ENCODE measurements at places on chromosomes 4 and X.

GRCh38 chr4:112673076-112673475, 36.1 kb downstream of the LARP7 start:
- no peak for DNase-seq

DNA sequence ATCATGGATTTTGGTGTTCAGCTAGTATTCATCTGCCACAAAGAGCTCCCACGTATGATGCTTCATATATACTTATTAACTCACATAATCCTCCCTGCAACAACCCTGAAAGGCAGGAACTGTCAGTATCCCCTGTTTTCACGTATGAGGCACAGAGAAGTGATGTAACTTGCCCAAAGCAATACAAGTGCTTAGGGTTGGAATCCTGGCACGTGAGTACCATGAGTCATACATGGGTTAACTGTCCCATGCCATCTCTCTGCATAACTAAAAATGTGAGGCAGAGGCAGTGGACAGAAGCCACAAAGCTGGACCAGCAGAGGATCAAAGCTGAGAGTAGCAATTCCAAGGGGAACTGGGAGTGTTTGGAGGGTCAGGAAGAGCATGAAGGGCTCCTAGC, 35.7 kb upstream of the EGFL6 start:
- no peak for DNase-seq

DNA sequence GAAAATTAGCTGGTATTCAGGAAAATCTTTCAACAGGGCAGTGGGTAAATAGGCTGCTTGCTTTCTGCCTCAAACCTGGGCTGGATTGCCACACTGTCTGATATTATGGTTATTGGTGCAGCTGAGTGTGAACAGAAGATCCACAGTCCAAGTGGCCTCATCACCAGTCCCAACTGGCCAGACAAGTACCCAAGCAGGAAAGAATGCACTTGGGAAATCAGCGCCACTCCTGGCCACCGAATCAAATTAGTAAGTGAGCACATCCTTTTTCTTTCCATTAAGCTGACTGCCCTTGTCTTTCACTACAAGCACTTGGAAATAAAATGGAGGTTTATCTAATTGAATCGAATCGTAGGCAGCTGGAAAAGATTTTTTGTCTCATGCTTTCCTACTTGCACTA, 204.7 kb downstream of the TLL1 start:
- no peak for DNase-seq

DNA sequence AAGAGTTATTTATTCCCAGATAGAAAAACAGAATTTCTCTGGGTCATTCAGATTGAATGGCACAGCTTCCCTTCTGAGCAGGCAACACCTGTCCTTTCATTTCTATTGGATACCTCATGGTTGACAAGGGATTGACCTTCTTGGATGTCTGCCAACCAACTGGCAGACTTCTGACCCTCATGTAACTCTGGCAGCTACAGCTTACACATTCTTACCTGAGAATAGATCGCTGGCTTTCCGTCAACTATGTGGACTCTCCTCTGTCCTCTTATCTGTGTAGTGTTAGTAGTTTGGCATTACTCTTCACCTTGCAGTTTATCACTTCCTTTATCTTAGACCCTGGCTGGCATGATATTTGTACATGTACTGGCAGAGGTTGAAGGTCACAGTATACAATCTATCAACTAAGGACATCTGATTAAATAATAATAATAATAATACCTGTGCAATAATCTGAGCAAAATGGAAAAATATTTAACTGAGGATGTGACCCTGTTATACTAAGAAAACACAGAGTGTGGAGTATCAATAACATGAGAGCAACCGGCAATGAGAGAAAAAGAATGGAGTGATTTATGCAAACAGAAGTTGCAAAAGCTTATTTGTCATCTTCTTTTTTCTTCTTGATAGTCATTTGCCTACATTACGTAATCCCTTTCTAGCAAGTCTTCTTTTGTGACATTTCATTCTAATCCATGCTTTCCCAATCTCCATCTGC, 1118.2 kb downstream of the ARAP2 start:
- no peak for DNase-seq

- no peak for DNase-seq
These were observed 12.4 kb downstream of the ZDHHC9 start for GRCh38 chrX:129831091-129831885.

DNA sequence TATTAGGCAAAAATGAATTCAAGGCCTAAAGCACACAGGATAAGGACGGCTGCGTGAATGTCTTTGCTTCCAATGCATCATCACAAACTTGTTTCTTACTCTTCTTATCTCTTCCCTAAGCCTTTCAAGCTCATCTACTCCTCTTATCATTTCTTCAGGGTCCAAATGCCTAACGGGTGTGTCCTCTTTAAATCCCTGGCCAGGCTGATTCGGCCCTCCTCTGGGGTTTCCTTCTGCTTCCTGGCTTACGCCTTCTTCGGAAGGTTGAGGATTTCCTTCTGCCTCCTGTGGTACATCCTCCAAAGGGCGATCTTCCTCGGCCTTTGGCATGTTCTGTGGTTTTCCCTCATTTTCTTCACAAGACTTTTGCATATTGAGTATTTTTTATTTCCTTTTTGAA, 1.3 kb downstream of the TCEAL8 start:
- DNase-seq, result no peak

DNA sequence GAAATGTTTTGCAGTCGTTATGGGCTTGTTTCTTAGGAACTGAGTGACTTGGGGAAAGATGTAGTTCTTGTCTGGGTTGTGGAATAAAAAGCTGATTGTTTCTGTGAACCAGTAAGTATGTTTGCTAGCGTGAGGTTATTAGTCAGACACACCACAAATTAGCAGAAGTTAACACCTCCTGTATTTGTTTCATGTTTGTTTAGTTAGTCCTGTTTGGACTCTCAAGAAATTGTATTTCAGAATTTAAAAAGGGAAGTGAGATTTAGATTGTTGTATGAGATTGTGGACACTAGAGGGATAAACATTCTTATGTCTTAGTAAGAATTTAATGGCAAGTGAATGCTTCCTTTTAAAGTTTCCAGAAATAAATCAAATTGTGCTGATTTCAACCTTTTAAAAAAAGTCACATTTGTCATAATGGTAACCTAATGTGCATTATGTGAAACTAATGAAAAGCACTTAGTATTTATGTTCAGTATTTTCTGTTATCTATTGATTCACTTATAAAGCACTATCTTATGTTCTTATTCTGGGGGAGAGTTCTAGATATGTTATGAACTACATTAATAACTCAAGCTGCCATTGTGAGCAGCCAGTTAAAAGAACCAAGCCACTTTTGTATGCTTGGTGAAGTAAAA, 25.6 kb downstream of the ATP10D start:
- no peak for DNase-seq

- no peak for DNase-seq
These were observed 288.4 kb upstream of the NRK start for GRCh38 chrX:105533951-105534350.

GRCh38 chrX:24676403-24677024, 17.2 kb upstream of the POLA1 start:
- no peak for DNase-seq

DNA sequence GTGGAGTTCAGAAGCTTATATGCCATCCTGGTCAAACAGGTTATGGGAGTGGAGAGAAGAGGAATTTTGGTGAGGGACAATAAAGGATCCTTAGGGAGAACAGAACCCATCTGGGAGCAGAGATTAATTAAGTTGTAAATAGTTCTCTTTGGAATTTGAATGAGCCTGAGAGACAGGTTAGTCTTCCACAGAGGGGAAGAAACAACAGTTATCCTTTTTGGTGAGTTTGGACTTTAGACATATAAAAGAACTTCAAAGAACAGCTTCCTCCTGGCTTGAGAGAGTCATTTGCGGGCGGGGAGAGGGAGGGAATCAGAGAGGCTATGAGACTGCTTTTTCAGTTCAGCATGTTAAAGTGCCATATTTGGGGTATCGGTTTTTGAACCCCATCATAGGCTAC, 793.3 kb upstream of the MAGEB2 start:
- DNase-seq, result no peak

DNA sequence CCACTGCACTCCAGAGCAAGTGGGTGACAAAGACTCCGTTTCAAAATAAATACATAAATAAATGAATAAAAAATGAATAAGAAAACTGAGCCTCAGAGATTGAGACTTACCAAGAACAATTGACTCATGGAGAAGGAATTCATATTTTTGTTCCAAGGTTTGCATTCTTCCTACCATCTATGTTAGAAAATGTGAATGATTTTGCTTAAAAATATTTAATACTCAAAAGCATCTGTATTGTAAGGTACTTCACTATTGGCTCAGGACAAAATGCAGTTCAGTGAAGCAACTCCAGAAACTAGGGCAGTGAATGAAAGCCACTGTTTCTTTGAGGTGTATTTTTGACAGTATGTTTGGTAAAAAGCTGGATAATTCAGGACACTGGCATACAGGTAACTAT, 54.1 kb downstream of the XAGE2 start:
- no peak for DNase-seq

DNA sequence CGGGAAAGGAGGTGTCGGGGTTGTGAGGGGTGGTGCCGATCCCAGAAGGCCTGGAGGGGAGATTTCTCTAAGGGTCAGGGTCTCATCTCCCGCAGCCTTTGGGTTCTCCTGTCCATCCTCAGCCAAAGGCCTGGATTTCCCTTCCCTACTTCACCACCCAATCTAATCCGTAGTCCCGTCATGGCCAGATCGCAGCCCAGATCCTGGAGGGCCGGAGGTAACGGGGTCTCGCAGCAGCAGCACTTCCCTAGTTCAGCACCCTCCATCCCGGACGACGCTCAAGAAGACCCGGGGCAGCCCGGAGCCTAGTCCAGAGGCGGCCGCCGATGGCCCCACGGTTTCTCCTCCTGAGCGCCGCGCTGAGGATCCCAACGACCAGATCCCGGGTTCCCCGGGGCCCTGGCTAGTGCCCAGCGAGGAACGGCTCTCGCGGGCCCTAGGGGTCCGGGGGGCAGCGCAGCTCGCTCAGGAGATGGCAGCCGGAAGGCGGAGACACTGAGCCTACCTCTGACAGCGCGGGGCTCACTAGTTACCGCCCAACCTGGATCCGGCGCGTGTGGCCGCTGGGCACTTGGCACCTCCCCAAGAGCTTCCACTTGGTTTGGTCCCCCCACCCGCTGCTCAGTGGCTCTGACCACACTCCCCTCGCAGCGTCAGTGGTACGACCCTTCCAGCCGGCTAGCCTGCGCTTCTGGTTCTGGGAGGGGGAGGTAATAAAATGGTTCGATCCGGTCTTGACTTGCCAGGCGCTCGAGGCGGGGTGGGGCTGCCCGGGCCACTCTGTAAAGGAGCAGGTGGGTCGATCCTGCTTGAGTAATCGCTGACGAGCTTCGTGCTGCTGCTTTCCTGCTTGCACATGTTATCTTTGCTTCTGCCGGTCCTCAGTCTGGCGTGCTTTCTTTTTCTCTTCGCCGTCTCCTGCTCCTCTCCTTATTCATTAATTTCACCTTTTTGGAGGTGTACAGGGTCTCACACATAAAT, 3.6 kb downstream of the MAGIX start:
- DNase-seq, result peak; percentile 36

- no peak for DNase-seq
These were observed 40.1 kb upstream of the AGA start for GRCh38 chr4:177482367-177482766.

DNA sequence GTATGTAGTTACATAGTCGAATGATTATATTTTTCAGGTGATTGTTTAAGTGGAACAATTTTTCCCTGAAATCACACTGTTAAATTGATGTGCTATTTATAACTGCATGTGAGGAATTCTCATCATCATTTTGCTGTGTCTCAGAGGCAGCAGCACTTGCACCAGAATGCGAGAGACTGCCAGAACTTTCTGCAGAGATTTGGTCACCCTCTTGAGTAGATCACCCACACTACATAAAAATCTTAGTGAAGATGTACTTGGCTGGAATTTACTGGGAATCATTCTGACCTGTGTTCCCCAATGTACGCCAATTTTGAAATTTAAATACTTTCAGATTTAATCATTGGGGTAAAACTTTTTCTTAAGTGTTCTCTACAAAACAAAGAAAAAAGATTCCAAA, 5.4 kb downstream of the UGT2B4 start:
- DNase-seq, result no peak

GRCh38 chr4:39029752-39030694, 2.2 kb downstream of the TMEM156 start:
- no peak for DNase-seq

DNA sequence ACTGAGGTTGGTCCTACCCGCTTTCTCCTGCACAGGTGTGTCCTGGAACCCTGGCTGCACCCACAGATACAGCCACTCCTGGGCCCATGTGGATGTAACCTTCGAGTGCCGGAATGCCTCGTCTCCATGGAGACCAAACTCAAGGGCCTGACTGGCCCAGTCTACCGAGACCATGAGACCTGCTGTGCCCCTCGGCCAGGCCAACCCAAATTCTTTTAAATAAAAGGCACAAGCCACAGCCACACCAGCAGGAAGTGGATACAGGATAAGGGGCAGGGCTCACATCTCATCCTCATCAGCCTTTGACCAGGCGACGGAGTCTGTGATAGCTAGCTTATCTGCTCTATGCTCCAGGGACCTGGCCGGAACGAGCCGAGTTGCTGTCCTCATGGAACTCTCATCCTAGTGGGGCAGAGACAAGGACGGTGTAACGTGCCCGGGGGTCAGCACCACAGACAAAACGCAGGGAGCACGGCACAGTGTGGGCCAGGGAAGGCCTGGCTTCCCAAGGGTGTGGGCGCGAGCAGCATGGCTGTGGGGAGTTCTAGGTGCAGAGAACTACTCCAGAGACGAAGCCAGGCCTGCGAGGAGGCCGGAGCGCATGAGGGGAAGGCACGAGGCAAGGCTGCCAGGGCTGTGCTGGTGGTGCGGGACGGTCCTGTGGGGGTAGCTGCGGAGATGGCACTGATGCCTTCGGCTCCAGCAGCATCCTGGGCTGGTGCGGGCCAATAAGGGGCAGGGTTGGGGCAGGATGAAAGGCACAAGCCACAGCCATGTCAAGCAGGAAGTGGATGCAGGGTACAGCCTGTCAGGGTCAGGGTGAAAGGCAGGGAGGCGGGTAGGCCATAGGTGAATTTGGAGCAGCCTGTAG, 22.7 kb downstream of the NOP14 start:
- DNase-seq, result no peak

GRCh38 chr4:37522996-37523395, 163.2 kb downstream of the RELL1 start:
- no peak for DNase-seq

DNA sequence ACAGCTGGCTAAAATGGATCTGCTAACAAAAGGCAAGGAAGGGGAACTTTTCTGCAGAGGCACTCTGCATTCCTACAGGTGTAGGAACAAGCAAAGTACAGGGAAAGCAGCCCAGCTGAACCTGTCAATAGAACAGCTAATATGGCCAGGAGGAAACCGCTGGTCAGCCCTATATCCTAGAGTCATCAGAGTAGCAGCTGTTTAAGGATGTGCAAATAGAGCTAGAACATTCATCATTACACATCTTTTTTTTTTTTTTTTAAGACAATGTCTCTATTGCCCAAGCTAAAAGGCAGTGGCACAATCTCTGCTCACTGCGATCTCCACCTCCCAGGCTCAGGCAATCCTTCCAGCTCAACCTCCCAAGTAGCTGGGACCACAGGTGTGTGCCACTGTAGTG, 163.0 kb downstream of the BTC start:
- DNase-seq, result no peak

- DNase-seq, result no peak
These were observed 20.1 kb downstream of the SUPT20HL1 start for GRCh38 chrX:24380262-24381187.

All from activated CD4-positive, alpha-beta T cell treated with anti-CD3 and anti-CD28 coated beads, Interleukin-2, amount 50 U/mL, for 24 hours (primary cell).